SK-MEL-5 (cell line): ENCODE measurements at places on chromosomes 1 and 21.
A peak's percentile ranks its signal among the peaks of the same experiment; 100 is the strongest.

- DNase-seq, result no peak
Measured at GRCh38 chr21:20703112-20703767, 295.0 kb upstream of the NCAM2 start.

- DNase-seq, result no peak
Measured at GRCh38 chr1:229970714-229971113, 96.3 kb upstream of the GALNT2 start.

DNA sequence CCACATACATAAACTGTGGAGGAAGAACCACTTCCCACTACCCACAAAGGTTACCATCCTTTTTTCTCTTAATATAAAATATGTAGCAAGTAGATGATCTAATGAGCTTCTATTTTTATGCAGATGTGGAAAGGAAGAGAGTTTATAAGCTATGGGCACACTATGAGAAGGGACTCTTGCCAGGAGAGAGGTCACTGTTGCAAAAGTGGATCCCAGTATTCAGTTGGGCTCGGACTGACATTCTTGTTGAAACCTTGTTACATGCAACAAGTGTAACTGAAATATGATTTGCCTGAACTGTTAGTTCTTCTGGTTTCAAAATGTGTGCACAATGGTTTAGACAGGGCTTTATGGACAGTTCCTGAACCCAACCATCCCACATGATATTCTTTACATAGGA, 397.4 kb upstream of the PKN2 start:
- DNase-seq, result no peak

- no peak for DNase-seq
Measured at GRCh38 chr1:178689769-178690168, 35.3 kb upstream of the RALGPS2 start.

DNA sequence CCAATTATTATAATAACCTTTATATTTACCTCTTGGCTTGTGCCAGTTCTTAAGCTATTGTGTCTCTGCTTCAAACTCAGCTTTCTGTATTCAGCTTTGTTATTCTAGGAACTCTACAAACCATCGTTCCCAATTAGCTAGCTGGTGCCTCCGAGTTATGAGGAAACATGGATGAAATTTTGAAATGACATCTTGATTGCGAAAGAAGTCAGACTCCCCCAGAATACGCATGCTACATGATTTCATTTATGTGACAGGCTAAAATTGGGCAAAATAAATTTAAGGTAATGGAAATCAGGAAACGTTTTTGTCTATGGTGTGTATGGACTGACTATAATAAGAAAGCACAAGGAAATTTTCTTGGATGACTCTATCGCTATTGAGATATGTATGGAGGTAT, 256.8 kb upstream of the NCAM2 start:
- no peak for DNase-seq

- peak; percentile 90 for DNase-seq
Measured at GRCh38 chr1:185823467-185823866, 89.3 kb downstream of the HMCN1 start.

DNA sequence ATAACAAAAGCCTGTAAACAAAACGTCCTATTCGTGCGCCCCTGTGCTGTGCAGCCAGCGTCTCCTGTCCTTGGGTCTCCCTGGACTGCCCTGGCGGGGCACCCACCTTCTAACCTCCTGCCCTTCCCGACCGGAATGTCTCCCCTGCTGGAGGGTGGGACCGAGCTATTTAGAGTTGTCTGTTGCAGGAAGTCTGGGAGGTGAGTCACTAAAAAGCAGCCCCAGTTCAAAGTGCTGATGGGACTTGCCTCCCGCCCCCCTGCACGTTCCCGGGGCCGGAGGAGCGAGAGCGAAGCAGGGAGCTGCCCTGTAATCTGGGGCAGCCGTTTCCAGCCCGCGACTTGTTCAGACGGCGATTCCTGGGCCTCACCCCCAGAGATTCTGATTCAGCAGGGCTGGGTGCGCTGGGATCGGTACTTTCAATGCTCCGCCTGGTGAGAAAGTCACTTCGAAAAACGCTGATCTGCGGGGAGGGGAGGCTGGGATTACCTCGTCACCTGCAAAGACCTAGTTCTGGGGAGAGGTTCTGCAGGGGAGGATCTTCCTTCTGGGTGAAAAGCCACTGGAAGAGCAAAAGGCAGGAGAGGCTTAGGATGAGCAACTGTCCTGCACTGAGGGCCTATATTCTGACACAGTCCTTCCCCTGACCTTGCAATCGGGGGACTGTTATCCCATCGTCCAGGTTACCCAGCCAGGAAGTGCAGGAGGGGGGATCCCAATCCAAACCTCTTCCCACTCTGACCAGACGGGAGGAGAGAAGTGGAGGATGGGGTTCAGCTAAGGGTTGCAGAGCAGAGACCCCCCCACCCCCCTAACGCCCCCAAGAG, 1.2 kb upstream of the DHRS3 start:
- no peak for DNase-seq
